ENCODE measurements at places on chromosomes 16 and 17.

DNA sequence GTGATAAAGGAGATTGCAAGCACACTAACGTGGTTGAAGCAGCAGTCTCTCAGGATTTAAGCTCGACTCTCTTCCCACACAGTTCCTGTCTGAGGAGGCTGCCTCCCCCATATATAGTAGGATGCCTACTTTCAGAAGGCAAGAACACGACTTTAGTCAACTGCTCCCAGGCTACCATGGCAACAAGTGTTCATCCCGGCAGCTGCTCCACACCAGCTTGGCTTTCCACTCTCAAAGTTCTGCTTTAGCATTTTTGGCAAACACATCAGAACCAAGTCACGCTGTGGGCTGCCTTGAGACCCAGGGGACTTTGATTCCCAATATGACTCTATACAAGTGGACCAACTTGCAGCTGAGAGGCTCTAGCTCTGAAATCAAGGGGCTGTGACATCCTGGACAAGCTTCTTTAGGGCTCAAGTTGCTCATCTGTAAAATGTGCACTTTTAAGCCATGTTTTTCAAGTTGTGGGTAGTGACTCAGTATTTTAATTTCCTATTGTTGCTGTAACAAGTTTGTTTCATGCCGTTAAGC is 16.5 kb downstream of the ZP2 start:
- no peak for DNase-seq

DNA sequence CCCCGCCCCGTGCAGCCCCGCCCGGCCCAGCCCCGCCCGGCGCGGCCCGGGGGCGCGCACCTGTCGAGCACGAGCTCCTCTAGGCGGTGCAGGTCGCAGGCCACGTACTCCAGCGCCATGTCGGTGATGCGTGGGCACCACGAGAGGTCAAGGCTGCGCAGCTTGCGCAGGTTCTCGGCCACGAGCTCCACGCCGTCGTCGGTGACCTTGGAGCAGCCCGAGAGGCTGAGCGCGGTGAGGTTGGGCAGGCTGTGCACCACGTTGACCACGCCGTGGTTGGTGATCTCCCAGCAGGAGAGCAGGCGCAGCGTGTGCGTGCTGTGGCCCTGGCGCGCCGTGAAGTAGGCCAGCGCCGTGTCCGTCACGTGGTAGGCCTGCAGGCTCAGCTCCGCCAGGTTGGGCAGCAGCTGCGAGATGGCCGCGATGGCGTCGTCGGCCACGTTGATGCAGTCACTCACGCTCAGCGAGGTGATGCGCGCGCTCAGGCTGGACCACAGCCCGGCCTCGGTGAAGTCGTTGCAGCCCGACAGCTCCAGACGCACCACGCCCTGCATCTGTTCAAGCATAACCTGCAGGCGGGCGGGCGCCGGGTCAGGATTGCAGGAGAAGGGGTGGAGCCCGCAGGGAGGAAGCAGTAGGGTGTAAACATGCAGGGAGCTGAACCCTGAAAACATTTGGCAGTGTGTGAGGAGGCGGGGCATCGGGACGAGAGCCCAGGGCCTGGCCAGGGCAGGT is 5.3 kb upstream of the WDR24 start:
- DNase-seq, result peak; percentile 66

DNA sequence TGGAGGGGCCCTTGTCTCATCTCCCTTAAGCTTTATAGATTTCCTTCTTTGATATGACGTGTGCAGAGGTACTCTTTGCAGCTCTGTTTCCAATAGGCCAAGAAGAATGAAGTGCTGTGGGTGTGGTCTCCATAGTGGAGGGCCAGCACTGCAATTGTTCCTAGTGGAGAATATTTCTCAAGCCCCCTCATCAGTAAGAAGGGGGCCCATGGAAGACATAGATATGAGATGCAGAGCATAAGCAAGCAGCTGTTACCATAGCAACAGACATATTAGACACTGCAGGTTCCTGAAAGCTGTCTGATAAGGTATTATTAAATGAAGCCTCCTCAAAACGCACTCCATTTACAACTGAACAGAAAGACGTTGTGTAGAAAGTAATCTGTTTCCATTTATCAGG is 240.7 kb downstream of the ZFHX3 start:
- no peak for DNase-seq

DNA sequence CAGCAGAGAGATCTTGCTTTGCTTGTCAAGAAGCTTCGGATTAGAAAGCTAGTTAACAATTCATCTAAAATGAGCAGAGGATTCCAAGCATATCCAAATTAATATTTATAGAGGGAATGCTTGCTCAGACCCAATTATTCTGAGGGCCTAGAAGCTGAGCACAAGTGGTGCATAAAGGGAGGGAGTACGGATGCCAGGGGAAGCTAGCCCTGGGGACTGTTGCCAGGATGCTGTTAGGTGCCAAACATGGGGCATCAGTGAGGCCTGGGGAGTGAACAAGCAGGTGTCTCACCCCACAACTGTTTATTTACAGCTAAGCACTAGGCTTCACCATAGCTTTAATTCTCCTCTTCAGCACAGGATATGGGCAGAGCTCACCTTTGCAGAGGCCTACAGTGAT is 684.1 kb upstream of the C16orf82 start:
- DNase-seq, result no peak

GRCh38 chr16:35506898-35507194 is 2047.4 kb downstream of the TP53TG3F start:
- DNase-seq, result no peak

- no peak for DNase-seq
Observed at GRCh38 chr17:62965174-62965685, 805 bp upstream of the TANC2 start.

- no peak for DNase-seq
Observed at GRCh38 chr16:86929057-86929871, 350.9 kb downstream of the FOXL1 start.

DNA sequence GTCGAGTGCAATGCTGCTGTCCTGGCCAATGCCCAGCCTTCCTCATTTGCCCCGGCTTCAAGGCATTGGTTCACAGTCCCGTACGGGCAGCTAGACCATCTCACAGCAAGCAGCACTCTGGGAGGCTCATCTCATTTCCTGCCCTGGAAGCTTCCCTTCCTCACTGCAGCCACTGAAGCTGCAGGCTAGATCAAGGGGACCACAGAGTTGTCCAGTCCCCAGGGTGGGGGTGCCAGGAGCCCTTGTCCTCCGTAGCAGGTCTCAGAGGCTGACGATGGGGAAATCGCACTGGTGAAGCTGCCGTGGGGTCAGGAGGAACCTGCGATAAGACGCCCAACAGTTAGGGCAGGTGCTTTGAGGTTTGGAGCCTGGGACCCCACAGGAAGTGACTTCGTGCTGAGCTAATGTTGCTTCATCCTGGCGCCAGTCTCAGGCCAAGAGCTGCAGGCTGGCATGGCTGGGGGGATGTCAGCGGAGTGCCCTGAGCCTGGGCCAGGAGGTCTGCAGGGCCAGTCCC is at the start of gene SPNS3:
TSS of gene SPNS3 (plus strand) at position 426 of the 517 bp plus-strand sequence. CDS start at position 454, 28 bp downstream.
- DNase-seq, result peak; percentile 55

GRCh38 chr17:2011411-2012371 is 13.4 kb downstream of the RTN4RL1 start:
- DNase-seq, result no peak

- DNase-seq, result no peak
Observed at GRCh38 chr16:87821376-87822107, 47.8 kb downstream of the SLC7A5 start.

DNA sequence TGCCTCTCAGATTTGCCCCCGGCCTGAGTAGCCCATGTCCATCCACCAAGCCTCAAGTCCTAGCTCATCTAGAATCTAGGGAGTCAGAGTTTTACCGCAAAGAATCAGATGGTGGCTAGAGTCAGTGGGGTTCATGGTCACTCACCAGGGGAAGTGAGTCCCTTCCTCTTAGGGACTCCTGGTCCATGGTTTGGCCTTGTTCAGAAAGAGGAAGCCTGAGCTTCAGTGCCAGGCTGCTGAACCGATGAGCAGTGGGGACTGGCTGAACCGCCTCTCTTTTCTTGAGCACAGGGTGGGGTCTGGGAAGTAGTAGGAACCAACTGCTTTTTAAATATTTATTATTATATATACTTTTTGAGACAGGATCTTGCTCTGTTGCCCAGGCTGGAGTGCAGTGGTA is 160.3 kb downstream of the NTN1 start:
- no peak for DNase-seq

GRCh38 chr16:19486750-19487325 is 35.1 kb downstream of the GDE1 start:
- DNase-seq, result no peak

- DNase-seq, result no peak
Observed at GRCh38 chr16:72925631-72925979, 122.3 kb downstream of the ZFHX3 start.

DNA sequence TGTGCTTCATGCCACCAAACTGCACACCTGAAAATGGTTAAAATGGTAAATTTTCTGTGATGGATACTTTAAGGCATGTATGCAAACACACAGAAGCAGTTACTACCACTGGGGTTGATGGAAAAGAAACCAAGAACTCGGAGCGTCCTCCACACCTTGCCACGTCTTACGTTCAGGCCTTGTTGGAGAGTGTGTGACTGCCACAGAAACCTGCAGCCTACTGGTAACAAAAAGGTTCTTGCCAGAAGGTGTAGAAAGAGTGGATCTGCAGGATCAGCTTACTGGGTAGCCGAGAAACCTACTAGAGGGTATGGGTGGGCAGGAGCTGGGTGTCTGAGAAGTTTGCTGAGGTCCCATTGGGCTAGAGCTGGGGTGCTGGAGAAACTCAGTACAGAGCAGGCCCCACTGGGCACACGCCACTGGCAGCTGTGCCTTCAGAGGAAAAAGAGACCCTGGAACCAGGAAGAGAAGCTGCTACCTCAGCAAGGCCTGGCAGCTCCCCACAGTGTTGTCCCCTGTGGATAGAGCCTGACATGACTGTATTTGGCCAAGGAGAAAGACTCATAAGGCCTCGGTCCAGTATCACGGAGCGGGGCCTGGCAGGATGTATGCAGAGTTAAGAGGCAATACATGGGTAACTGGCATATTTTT is 204.6 kb downstream of the SEC14L1 start:
- DNase-seq, result no peak

DNA sequence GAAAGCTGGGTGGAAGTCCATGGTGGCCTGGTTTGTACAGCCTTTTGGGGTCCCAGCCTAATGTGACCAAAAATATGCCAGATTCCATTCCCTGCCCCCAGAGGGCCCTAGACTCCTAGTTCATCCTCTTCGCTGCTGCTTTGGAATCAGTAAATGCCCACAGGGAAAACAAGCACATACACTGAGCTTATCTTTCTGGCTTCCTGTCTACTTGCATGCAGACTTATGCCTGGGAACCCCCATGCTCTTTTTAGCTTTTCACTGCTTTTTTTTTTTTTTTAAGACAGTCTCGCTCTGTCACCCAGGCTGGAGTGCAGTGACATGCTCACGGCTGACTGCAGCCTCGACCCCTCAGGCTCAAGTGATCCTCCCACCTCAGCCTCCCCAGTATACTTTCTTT is 6.2 kb upstream of the CD300LG start:
- peak; percentile 23 for DNase-seq

DNA sequence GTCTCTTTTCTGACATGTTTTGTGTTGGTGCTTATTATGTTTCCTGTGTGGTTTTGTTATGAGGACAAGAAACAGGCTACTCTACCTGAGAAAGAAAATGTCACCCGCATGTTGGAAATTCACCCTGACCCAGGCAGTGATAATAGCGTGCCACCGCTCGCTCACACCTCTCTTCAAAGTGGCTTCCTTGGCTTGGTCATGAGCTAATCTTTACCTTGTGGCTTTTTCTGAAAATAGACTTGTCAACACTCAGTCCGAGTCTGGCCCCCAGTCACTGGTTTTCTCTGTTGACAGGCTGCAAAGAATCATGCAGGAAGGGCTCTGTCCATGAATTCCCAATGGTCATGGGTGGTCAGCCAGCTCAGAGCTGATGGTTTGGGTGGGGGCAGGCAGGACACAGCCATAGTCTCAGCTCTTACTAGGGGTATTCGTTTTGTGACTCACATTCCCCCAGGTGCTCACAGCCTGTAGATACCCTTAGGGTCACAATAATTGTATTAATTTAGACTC is 121.3 kb upstream of the CACNG5 start:
- DNase-seq, result no peak

DNA sequence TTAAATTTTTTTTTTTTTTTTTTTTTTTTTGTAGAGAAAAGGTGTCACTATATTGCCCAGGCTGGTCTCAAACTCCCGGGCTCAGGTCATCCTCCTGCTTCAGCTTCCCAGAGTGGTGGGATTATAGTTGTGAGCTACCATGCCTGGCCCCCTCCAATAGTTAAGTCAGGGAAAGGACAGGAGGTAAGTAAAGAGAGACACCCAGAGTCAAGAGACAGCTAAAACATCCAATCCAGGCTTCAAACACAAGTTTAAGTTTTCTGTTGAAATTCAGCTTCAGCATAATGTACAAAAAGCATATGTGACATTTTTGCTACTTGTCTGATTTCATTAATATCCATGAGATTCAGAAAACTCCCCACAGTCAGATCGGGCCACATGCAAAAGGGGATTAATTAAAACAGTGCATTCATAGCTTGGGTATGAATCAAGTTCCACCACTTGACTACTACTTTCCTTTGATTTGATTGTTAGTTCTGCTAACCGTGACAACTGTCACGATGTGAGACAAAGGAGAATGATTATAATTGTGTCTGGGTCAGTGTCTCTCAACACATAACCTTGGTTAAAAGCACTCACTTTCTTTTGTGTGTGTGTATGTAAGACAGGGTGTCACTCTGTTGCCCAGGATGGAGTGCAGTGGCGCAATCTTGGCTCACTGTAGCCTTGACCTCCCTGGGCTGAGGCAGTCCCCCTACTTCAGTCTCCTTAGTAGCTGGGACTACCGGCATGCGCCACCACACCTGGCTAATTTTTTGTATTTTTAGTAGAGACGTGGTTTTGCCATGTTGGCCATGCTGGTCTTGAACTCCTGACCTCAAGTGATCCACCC is 184.9 kb downstream of the PARN start:
- DNase-seq, result no peak

- peak; percentile 81 for DNase-seq
Observed at GRCh38 chr17:42937712-42938596, 26.3 kb downstream of the AARSD1 start.

DNA sequence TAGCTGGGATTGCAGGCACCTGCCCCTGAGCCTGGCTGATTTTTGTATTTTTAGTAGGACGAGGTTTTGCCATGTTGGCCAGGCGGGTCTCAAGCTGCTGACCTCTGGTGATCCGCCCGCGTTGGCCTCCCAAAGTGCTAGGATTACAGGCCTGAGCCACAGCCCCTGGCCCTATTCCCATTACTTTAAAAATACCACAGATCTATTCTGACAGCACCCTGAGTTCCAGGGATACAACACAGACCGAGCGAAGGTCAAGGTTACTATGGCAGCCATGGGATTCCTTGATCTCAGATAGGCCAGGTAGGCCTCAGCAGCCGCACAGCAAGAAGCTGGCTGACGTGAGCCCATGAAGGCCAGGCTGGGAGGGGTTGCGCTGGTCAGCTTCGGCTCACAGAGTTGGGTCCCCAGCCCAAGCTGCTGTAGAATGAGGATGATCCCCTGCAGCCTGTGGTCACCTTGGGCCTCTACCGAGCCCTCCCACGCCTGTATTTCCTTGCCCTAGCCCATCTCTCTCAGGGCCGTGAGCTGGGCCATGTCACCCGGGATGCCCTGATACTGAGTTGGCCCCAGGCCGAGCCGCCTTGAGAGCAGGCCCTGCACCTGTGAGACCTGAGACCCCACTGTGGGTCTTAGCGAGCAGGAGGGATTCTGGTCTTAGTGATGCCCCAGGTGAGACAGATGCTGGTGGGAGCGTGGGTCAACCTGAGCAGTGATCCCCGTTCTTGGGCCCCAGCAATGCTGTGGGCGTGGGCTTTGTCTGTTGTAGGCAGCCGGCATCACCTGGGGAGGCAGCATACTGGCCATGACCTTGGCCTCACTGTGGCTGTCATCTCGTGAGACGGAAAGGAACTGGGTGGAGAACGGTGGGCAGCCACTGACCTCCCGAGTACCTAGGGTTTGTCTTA is 16.9 kb upstream of the RNF213 start:
- DNase-seq, result no peak
